ENCODE measurements at places on chromosomes 5 and 9. TPM values are rescaled to one million over a fixed set of nuclear protein-coding genes. Genes with fewer than 3 reads are reported as not detected.

- H3K27me3 ChIP-seq, result no peaks in the 10 kb centered on the region
- no peaks in the 10 kb centered on the region for H3K36me3 ChIP-seq
- DNase-seq, result peak; percentile 33
- no peak overlapping the region for H3K27ac ChIP-seq
Observed at GRCh38 chr5:101678481-101679193, 617.4 kb downstream of the SLCO4C1 start.

GRCh38 chr9:77903666-77904285, 127.8 kb downstream of the GNAQ start:
- H3K4me3 ChIP-seq, result no peak overlapping the region
- no peaks in the 10 kb centered on the region for H3K36me3 ChIP-seq
- DNase-seq, result no peak
- H3K27me3 ChIP-seq, result no peaks in the 10 kb centered on the region

- H3K27ac ChIP-seq, result no peak overlapping the region
- no peak for DNase-seq
- no peaks in the 10 kb centered on the region for H3K4me1 ChIP-seq
Observed at GRCh38 chr5:18455521-18455920, 821.3 kb downstream of the TAF11L14 start.

DNA sequence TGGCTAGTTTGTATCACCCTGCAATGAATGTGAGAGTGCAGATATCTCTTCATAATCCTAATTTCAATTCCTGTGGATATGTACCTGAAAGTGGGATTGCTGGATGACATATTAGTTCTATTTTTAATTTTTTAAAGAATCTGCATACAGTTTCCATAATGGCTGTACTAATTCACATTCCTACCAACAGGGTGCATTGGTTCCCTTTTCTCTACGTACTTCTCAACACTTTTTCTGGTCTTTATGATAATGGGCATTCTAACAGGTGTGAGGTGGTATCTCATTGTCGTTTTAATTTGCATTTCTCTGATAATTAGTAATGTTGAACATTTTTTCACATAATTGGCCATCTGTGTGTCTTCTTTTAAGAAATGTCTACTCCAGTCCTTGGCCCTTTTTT, 927.5 kb downstream of the DTWD2 start:
- no peaks in the 10 kb centered on the region for H3K36me3 ChIP-seq
- H3K4me1 ChIP-seq, result no peaks in the 10 kb centered on the region
- no peaks in the 10 kb centered on the region for H3K27me3 ChIP-seq
- DNase-seq, result no peak

- no peaks in the 10 kb centered on the region for H3K27me3 ChIP-seq
- H3K36me3 ChIP-seq, result no peaks in the 10 kb centered on the region
- DNase-seq, result no peak
- H3K4me1 ChIP-seq, result no peaks in the 10 kb centered on the region
- H3K27ac ChIP-seq, result no peak overlapping the region
Observed at GRCh38 chr9:88965473-88965872, 25.8 kb upstream of the S1PR3 start.

GRCh38 chr5:73495772-73496335, 2.4 kb upstream of the BTF3 start:
- no peaks in the 10 kb centered on the region for H3K36me3 ChIP-seq
- H3K4me3 ChIP-seq, result no peak overlapping the region
- H3K27me3 ChIP-seq, result no peaks in the 10 kb centered on the region
- H3K4me1 ChIP-seq, result no peaks in the 10 kb centered on the region

DNA sequence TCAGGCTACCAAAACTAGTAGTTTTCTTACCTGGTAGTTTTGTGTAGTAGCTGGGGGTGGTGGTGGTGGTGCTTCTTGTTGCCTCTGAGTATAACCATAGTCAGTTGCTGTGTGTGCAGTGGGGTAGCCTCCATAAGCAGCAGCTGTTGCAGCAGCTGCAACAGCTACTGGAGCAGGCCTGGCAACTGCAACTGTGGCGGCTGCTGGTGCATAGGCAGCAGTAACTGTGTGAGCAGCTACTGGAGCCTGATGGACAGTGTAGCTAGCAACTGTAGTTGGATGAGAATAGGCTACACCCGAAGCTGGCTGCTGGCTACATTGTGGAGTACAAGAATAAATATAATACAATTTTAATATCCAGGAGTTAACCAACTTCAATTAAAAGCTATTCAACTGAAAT, 24.7 kb downstream of the ZFR start:
- no peaks in the 10 kb centered on the region for H3K27me3 ChIP-seq
- DNase-seq, result no peak
- no peak overlapping the region for H3K27ac ChIP-seq
- no peaks in the 10 kb centered on the region for H3K36me3 ChIP-seq

- no peaks in the 10 kb centered on the region for H3K4me1 ChIP-seq
- H3K27ac ChIP-seq, result no peak overlapping the region
- no peaks in the 10 kb centered on the region for H3K36me3 ChIP-seq
- no peak for DNase-seq
Observed at GRCh38 chr9:97900738-97901565, 21.3 kb downstream of the TRMO start.

DNA sequence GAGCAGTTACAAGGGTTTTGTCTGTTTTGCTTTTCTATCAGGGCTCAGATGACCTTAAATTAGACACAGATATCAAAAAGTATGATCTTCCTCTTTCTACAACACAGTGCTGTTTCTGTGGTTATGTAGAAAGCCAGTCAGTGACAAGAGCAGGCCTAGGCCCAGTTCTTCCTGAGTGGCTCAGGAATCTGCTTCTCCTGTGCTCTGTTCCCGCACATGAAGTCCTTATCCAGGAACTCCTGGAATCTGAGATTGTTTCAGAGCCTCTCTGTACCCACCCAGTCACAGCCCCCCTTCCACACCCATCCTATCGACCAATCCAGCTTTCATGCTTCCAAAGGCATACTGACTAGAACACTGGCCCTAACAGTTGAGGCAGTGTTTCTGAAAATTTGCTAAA, 40.4 kb upstream of the SMU1 start:
- H3K4me1 ChIP-seq, result no peaks in the 10 kb centered on the region
- no peak overlapping the region for H3K4me3 ChIP-seq
- no peaks in the 10 kb centered on the region for H3K27me3 ChIP-seq
- H3K36me3 ChIP-seq, result no peaks in the 10 kb centered on the region
- peak overlapping the region; percentile 15 for H3K27ac ChIP-seq
- DNase-seq, result no peak

DNA sequence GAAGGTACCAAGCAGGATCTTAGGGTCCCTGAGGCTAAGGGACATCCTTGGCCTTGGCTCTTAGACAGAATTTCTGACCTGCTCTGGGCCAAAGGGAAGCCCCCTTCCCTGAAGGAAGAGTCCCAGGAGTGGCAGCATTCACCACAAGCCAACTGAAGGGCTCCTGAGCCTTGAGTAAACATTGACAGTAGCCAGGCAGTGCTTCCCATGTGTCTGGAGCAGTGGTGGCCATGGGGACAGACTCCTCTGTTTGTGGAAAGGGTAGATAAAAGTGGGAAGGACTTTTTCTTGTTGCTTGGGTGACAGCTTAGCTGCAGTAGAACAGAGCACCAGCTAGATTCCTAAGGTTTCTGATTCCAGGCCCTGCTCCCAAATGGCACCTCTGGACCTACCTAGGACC, 61.4 kb upstream of the VLDLR start:
- H3K4me3 ChIP-seq, result no peak overlapping the region
- no peak for DNase-seq
- peaks cover 5% of the 10 kb centered on the region for H3K4me1 ChIP-seq
- H3K27me3 ChIP-seq, result no peaks in the 10 kb centered on the region
- peak overlapping the region; percentile 15 for H3K27ac ChIP-seq
- H3K36me3 ChIP-seq, result no peaks in the 10 kb centered on the region

DNA sequence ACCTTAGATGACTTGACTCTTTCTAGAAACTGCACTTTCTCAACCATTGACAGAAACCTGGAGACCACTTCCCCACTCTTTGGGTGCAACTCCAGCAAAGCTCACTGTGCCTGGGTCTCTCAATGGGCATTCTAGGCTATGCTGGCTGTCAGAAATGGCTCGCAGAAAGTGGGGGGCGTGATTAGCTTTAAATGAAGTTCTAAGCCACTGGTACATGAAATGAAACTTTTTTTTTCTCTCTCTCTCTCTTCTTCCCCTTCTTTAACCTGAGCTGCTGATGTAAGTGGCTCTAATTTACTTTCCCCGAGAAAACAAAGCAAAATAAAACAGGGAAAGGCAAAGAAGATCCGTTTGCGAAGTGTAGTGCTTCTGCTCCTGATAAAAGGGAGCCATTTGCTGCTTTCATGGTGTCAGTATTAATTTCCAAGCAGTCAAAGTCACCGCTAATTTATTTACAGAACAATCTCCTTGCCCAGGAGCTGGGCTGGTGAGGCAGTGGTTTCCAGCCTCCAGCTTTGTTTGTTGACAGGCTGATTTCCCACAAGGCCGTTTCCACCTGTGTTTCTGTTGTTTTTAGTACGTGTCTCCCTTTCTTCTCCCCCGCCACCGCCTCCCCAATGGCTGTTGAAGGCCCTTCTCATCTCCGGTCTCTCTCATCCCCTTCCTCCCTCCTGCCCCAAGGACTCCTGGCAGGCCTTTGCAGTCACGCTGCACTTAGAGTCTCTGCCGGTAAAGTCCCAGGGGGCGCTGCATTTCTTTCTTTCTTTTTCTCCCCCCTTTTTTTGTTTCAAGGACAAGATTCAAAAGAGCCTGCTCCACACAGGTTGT, 422.9 kb downstream of the EBF1 start:
- no peaks in the 10 kb centered on the region for H3K27me3 ChIP-seq
- no peak overlapping the region for H3K27ac ChIP-seq

DNA sequence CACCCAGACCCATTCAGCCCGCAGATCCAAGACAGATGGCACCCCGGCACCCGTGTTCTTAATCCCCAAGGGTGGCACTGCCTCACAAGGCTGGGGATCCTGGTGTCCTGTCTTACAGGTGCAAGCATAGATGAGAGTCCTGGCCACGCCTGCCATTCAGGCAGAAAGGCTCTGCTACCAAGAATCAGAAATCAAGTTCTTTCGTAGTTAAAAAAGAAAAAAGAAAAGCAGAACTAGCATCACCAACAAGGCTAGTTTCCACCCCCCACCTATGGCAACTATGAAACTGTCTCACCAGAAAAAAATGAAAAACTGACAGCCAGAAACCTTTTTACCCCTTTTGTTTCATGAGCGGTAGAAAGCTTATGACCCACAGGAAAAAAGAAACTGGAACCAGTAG, 170.4 kb downstream of the SYK start:
- no peak for DNase-seq
- H3K4me3 ChIP-seq, result no peak overlapping the region
- H3K27ac ChIP-seq, result no peak overlapping the region
- H3K4me1 ChIP-seq, result no peaks in the 10 kb centered on the region
- H3K36me3 ChIP-seq, result no peaks in the 10 kb centered on the region
- no peaks in the 10 kb centered on the region for H3K27me3 ChIP-seq

- peak; percentile 88 for DNase-seq
- H3K27ac ChIP-seq, result peak within 1 kb of the TSS; percentile 83
- no peaks in the 10 kb centered on the region for H3K4me1 ChIP-seq
- H3K4me3 ChIP-seq, result peak within 1 kb of the TSS; percentile 95
- no peaks in the 10 kb centered on the region for H3K27me3 ChIP-seq
- H3K36me3 ChIP-seq, result no peaks in the 10 kb centered on the region
Observed at GRCh38 chr5:74684900-74685851, at the start of gene HEXB. Gene HEXB, plus strand, starts transcription at chr5:74685233. Its CDS starts 28 bp downstream, at chr5:74685261.

GRCh38 chr9:107059220-107059619, 196.3 kb downstream of the ZNF462 start:
- no peaks in the 10 kb centered on the region for H3K27me3 ChIP-seq
- H3K27ac ChIP-seq, result no peak overlapping the region
- H3K4me1 ChIP-seq, result no peaks in the 10 kb centered on the region

GRCh38 chr9:35258660-35259474, 97.1 kb downstream of the UNC13B start:
- peak overlapping the region; percentile 26 for H3K27ac ChIP-seq
- no peaks in the 10 kb centered on the region for H3K36me3 ChIP-seq
- no peaks in the 10 kb centered on the region for H3K27me3 ChIP-seq
- H3K4me3 ChIP-seq, result no peak overlapping the region
- DNase-seq, result peak; percentile 46

GRCh38 chr5:56310711-56311204, 77.6 kb upstream of the ANKRD55 start:
- no peak overlapping the region for H3K4me3 ChIP-seq
- no peaks in the 10 kb centered on the region for H3K27me3 ChIP-seq
- no peak overlapping the region for H3K27ac ChIP-seq
- no peaks in the 10 kb centered on the region for H3K36me3 ChIP-seq
- no peak for DNase-seq

GRCh38 chr5:79151942-79152671, 40.5 kb downstream of the BHMT start:
- no peak overlapping the region for H3K4me3 ChIP-seq
- no peaks in the 10 kb centered on the region for H3K4me1 ChIP-seq
- no peaks in the 10 kb centered on the region for H3K36me3 ChIP-seq

DNA sequence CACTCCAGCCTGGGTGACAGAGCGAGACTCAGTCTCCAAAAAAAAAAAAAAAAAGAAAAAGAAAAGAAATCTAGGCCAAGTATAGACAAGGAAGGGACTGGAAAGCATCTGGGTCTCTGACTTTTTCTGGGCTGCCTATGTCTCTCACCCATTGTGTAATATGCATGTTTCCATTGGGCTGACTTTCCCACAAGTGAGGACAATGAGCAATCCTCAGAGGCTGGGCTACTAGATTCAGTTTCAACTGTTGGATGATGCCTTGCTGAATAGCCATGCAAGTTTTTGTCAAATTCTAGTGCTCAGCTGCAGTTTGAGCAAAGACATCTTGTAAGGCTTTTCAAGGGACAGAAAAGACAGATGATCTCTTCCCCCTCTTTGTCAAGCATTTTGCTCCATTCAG, 82.1 kb downstream of the PHAX start:
- H3K4me1 ChIP-seq, result no peaks in the 10 kb centered on the region
- H3K27me3 ChIP-seq, result no peaks in the 10 kb centered on the region
- H3K36me3 ChIP-seq, result no peaks in the 10 kb centered on the region
- H3K4me3 ChIP-seq, result no peak overlapping the region

DNA sequence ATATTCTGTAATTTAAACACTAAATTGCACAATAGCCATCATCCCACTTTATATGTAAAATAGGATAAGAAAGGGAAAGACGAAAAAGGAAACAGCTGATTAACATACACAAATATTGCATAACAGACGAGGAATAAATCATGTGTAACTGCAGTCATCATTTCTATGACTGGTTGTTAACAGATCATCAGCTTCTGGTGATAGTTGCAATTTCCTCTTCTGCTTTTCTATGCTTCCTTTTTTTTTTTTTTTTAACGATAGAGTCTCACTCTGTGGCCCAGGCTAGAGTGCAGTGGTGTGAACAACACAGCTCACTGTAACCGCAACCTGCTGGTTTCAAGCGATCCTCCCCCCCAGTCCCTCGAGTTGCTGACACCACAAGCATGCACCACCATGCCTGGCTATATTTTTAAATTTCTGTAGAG, 22.5 kb upstream of the JAKMIP2 start:
- no peak overlapping the region for H3K4me3 ChIP-seq
- no peaks in the 10 kb centered on the region for H3K36me3 ChIP-seq
- no peak overlapping the region for H3K27ac ChIP-seq
- H3K27me3 ChIP-seq, result no peaks in the 10 kb centered on the region

GRCh38 chr9:36822201-36822600, 211.9 kb downstream of the PAX5 start:
- H3K27me3 ChIP-seq, result no peaks in the 10 kb centered on the region
- no peak for DNase-seq
- no peaks in the 10 kb centered on the region for H3K36me3 ChIP-seq
- no peak overlapping the region for H3K4me3 ChIP-seq

The IL13 gene
- total RNA-seq, result 0.33 TPM

The UNC5A gene
- not detected for total RNA-seq

The HTR1A gene
- not detected for total RNA-seq

The FAM221B gene
- not detected for total RNA-seq

The PCDHB5 gene
- total RNA-seq, result 9.8 TPM

The CDC25C gene
- not detected for total RNA-seq

The SLC23A1 gene
- total RNA-seq, result not detected

The HSD17B3 gene
- 0.98 TPM for total RNA-seq

The TMOD1 gene
- total RNA-seq, result 10.4 TPM

The PCDHB3 gene
- 5.4 TPM for total RNA-seq

The GLRA1 gene
- not detected for total RNA-seq

The PCDHGA12 gene
- 12.0 TPM for total RNA-seq
